SK-N-DZ (cell line): ENCODE measurements at places on chromosomes 5 and 9.

GRCh38 chr9:124077915-124078572, 66.5 kb downstream of the LHX2 start:
- DNase-seq = no peak

GRCh38 chr5:180599981-180600553, 8.8 kb upstream of the SCGB3A1 start:
- DNase-seq = no peak

DNA sequence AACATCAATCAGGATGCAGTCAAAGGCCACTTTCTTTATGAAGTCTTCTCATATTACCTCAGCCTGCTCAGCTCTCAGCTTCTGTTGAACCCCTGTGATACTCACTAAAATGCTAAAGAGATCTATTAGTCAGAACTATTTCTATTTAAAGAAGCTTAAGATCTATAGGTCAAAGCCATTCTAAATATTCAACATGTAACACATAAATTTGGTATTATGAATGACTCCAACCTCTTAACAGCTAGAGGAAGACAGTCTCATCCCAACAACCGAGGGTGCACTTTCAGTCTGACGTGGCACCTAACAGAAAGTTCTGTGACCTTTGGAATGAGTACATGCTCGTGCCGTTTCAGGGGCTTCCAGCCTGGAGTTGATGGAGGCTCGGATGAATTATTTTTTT, 301.5 kb upstream of the VLDLR start:
- no peak for DNase-seq

DNA sequence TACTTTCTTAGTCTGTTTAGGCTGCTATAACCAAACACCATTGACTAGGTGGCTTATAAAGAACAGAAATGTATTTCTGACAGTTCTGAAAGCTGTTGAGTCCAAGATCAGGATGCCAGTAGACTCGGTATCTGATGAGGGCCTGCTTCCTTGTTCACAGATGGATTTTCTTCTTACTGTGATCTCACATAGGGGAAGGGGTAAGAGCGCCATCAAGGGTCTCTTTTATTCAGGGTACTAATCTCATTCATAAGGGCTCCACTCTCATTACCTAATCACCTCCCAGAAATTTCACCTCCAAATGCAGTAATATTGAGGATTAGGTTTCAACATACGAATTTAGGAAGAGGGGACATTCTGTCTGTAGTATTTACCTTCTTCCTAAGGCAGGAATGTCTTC, 384.0 kb upstream of the DMAC1 start:
- no peak for DNase-seq

- no peak for DNase-seq
Observed at GRCh38 chr9:80378669-80379293, 807.0 kb downstream of the TLE4 start.

DNA sequence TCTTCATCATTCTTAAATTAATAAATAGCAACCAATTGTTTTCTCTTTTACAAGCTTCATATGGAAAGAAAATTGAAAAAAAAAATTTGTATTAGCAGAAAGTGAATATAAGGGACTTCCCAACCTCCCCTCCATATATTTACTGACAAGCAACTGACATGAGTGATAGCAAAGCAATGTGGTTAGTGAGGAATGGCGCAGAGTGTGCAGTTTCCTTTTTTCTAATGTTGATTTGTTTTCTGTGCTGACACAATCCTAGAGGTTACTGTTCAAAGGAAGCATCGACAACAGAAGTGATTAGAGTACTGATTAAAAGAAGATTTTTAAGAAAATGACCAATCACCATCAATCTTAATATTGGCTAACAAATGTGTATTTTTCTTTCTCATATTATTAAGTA, 1.7 kb upstream of the PTGER4 start:
- DNase-seq = no peak

GRCh38 chr9:125440411-125440810, 178.8 kb downstream of the GAPVD1 start:
- no peak for DNase-seq

DNA sequence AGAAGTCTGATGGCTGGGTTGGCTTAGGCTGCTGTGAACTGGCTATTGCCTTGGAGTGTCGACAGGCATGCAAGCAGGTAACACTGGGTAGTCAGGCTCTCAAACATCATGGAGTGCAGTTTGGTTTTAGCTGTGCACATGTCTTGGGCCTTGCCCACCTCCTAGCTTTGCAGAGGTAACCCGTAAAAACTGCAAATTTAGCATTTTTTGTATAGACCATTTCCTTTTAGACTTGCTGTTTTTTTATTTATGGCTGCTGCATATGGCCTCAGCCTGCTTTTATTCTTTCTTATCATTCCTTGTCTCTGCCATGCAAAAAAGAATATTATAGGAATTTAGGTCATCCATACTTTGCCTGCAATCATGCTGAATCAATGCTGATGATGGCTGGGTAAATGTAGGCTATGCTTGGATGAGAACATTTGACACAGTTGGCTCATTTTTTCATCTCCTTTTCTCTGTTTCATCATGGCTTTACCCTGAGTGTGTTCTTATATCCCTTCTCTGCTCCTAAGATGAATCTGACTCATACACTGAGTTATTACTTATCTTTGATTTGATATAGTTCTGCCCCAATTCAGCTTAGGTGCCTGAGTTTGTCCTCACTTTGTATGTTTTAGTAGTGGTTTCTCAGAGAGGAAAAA, 27.2 kb downstream of the RECK start:
- no peak for DNase-seq

GRCh38 chr9:125701351-125701750, 5.7 kb downstream of the MAPKAP1 start:
- no peak for DNase-seq

GRCh38 chr9:115882911-115883310, 270.7 kb upstream of the PAPPA start:
- no peak for DNase-seq

GRCh38 chr9:129665814-129666520, 520 bp downstream of the PRRX2 start:
- no peak for DNase-seq

- no peak for DNase-seq
Observed at GRCh38 chr9:74760031-74760700, 127.6 kb downstream of the TRPM6 start.

DNA sequence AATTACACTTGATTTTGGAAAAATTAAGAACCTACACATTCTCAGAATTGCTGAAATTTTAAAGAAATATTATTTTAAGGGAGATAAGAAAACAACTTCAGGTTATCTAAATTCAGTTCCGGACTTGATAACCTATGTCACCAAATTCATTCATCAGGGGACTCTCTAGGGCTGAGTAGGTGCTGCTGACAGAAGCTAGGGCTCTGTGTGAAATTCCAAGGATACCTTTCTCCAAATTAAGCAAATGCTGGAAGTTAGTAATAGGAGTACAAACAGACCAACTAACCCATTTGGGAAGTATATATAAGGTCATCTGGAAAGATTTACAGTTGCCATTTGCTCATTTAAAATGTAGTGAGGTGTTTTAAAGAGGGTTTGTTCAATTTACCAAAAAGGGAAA, 84.3 kb downstream of the SMIM23 start:
- no peak for DNase-seq

DNA sequence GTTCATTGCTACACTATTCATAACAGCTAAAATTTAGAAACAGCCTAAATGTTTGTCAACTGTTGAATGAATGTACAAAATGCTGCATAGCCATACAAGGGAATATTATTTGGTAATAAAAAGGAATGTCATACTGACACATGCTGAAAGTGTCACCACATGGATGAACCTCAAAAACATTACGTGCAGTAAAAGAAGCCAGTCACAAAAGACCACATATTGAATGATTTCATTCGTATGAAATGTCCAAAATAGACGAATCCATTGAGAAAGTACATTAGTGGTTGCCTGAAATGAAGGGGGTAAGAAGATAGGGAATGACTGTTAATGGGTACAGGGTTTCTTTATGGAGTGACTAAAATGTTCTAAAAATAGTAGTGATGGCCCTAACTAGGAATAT, 11.6 kb upstream of the ECM2 start:
- no peak for DNase-seq

- DNase-seq = no peak
Observed at GRCh38 chr5:35828082-35828598, 28.6 kb upstream of the IL7R start.

- no peak for DNase-seq
Observed at GRCh38 chr9:125659954-125660353, 47.1 kb downstream of the MAPKAP1 start.

DNA sequence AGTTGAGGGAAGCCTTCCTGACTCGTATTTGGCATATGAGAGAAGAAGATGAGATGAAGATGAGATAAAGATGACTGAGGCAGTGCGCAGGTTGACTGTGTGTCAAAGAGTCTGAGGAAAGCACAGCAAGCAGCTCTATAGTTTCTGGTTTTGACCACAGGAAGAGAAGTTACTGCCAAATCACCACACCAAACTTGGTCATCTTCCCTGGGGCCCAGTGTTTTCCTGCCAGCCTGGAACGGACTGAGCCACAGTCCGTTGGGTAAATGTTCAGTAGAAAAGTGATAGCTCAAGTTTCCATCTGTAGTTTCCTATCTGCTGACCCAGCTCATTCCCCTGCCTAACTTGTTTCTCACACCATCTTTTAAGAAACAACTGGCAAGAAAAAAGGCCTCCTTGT, 80.7 kb upstream of the ADAMTS19 start:
- no peak for DNase-seq

DNA sequence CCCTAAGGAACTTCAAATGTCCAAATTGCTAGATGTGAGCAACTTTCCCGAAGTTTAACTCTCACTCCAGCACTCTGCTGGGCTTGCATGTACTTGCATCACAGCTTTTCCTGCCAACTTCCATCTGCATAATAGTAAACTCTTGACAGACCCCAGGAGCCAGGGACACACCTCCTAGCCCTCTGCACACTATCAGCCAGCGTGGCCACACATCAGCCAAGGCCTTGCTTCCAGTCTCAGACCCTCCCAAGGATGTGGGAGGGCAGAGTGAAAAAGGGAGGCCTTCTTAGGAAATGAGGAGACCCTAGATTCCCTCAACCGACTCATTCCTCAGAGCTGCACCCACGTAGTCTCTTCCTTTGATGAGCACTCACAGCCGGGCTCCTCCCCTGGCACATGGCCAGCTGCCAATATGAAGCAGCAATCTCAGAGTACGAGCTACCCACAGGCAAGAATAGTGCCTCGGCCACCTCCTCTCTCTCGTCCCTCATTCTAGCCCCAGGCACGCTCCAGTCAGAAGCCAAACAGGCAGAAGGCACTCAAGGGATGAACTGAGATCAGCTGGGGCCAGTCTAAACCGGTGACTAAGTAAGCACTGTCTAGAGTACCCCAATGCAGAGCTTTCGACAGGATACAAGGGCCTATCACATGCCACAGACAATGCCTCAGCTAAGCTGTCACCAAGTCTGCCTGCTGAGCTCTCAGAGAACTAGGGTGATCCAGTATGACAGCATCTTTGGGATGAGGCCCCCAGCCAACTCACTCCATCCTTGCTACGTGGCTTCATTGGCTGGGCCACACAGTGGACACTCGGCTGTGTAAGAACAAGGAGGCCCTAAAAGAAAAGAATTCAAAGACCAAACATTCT, 2.3 kb downstream of the P4HA2 start:
- DNase-seq = no peak

- DNase-seq = no peak
Observed at GRCh38 chr5:116451905-116452450, 122.6 kb downstream of the SEMA6A start.

- DNase-seq = no peak
Observed at GRCh38 chr9:3857673-3858072, 331.9 kb upstream of the RFX3 start.

DNA sequence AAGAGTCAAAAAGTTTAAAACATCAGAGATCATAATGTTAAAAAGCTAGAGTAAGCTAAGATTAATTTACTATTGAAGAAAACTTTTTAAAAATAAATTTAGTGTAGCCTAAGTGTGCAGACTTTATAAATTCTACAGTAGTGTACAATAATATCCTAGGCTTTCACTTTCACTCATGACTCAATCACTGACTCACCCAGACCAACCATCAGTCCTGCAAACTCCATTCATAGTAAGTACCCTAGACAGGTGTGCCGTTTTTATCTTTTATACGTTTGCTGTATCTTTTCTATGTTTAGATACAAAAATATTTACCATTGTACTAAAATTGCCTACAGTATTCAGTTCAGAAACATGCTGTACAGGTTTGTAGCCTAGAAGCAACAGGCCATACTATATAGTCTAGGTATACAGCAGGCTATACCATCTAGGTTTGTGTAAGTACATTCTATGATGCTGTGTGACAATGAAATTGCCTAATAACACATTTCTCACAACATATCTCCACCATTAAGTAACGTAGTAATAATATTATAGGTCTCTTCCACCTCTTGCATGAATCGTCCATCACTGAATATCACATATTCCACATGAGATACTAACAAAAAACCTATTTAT, 59.2 kb downstream of the MEGF9 start:
- no peak for DNase-seq

GRCh38 chr9:71797266-71797665, 29.0 kb upstream of the CEMIP2 start:
- DNase-seq = no peak

DNA sequence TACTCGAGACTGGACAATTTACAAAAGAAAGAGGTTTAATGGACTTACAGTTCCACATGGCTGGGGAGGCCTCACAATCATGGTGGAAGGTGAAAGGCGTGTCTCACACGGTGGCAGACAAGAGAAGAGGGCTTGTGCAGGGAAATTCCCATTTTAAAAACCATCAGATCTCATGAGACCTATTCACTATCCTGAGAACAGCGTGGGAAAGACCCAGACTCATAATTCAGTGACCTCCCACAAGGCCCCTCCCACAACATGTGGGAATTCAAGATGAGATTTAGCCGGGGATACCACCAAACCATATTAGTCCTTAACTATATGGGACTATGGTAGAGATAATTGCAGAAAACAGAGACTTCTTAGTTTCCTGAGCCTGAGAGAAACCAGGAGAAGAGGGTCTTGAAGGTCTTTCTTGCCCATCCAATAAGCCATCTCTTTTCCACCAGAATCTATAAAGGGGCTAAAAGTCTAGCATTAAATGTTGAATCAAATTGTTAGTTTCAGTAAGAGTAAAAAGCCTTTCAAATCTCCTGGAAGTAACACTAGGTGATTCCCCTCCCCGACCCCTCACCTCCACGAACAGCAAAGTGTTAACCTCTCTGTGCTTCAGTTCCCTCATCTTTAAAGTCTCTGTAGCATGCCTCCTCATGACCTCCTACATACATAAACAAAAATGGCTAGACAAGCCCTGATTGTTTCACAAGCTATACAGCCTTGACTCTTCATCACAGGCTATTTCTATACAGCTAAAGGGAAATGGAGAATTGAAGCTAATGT, 259.1 kb downstream of the TMEM167A start:
- DNase-seq = no peak

GRCh38 chr5:15183520-15183919, 311.9 kb upstream of the ANKH start:
- no peak for DNase-seq
